H7 (cell line): ENCODE measurements at places on chromosomes 2 and 18. TPM values are rescaled to one million over a fixed set of nuclear protein-coding genes. Genes with fewer than 3 reads are reported as not detected.

DNA sequence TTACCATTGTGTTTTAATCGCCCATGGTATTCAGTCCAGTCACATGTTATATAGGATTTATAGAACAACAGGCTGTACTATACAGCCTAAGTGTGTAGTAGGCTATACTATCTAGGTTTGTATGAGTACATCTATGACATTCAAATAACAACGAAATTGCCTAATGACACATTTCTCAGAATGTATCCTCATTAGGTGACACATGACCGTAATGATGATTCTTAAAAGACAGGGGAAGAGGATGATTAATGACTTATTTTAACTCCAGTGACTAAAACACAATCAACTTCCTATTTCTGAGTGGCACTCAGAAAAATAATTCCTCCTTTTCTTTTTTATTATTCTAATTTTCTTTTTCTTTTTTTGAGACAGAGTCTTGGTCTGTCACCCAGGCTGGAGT, 63.0 kb upstream of the ACSL3 start:
- no peak for DNase-seq

Gene KCNS3
- total RNA-seq, result 26.2 and 31.2 TPM in 2 replicates

DNA sequence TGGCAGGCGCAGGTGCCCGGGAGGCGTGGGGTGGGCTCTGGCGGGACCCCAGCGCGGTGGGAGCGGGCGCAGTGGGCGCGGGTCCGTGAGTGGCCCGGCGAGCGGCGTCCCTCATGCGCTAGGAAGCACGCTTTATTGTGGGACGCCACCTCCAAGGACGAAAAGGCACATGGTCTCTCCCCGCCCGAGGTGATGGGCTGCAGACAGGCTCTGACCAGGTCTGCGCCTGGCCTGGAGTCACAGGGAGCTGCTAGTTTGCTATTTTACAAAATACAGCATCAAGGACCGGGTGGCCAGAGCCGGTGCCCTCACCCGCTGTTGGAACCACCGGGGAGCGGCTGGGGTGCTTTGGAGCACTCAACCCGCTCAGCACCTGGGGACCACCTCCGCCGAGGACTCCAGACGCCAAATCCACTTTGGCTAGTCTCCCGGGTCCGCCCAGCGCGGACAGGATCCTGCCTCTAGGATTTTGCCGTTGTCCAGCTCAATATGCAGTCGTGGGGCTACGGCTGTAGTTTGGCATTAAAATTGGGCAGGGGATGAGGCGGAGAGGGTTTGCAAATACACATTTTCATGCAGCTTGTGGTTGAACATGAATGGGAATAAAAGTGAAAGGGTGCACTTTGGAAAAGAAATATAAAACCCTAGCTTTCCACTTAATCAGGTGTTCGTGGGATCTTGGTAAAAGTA, 65.4 kb downstream of the LRRFIP1 start:
- DNase-seq, result peak; percentile 75

GRCh38 chr2:217063238-217063755, 203.4 kb upstream of the TNP1 start:
- DNase-seq, result no peak

DNA sequence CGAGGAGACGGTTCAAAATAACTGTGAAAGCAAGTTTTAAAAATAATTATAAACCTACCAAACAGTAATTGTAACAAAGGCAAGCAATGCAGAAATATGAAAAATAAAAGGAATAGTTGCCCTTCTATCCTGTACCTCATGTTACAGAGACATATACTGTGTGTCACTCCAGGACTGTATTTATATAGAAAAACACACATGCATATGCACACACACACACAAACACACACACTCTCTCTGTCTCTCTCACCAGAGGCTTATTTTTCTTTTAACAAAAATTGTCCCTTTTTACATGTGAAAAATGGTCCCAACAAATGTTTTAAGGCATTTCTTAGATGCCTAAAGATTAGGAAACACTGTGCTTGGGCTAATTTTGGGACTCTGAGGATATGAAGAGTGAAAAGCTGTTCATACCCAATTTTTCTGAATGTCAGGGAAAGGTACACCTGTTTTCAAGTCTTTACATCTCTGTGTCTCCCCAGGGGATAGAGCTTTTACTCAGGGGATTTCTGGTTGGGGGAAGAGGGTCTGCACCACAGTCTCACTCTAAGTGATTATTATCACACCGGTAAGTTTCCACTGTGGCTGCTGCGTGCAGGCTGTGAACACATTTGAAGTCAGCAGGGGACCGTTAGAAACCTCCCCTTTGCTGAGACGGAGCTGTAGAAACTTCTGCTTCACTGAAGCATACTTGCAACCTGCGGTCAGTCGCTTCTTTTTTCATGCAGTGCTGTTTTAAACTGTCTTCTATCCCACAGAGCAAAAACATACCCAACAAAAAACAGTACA, 51.4 kb upstream of the SPAG16 start:
- DNase-seq, result no peak

Gene HIBCH
- total RNA-seq, result 13.0 and 14.3 TPM in 2 replicates

GRCh38 chr2:167678158-167678557, 569.2 kb downstream of the STK39 start:
- DNase-seq, result no peak

GRCh38 chr2:63817382-63817781, 24.3 kb upstream of the UGP2 start:
- no peak for DNase-seq

DNA sequence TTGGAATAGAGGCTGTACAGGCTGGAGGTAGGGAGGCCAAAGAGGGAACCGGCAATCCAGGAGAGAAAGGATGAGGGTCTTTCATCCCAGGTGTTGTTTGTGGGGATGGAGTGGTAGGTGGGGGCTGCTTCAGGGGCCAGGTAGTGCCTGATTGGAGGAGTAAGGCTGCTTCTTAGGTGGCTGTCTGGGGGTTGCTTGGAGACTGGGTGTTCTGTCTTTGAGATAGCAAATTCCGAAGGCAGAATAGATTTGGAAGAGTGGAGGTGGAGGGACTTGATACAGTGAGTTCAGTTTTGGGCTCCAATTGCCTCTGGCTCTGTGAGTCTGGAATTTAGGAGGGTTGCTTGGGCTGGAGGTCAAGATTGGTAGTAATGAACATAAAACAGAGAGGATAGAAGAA, 5.9 kb downstream of the ZNF532 start:
- DNase-seq, result no peak

GRCh38 chr2:168220965-168221819, 26.2 kb downstream of the STK39 start:
- no peak for DNase-seq

DNA sequence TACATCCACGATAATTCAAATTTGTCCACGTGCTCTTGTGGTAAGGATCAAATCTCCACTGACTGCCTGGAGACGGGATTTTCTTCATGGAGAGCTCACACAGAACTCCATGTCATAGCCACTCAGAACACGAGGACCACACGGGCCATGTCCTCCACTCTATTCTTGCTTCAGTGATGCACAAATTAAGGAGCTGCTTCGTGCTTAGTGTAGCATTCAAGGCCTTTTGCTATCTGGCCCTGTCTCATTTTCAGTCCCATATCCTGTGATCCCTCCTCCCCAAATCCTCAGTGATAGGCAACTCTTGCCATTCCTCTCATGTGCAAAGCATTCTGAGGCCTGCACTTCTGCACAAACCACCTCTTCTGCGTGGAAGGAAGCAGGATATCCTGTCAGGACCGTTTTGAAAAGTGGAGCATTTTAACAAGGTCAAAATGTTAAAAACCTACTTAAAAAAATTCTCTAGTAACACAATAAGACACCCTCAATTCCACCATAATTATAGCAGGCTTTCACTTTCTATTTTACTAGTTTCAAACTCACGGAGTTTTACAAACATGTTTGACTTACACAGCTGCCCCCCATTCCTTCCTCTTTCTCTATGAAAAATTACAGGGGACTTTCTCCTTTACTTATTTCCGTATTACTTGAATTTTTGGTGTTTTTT, 35.2 kb downstream of the ST3GAL5 start:
- DNase-seq, result no peak

Gene SRD5A2
- total RNA-seq, result 0.04 TPM in 1 of 2 replicates, not detected in the other

DNA sequence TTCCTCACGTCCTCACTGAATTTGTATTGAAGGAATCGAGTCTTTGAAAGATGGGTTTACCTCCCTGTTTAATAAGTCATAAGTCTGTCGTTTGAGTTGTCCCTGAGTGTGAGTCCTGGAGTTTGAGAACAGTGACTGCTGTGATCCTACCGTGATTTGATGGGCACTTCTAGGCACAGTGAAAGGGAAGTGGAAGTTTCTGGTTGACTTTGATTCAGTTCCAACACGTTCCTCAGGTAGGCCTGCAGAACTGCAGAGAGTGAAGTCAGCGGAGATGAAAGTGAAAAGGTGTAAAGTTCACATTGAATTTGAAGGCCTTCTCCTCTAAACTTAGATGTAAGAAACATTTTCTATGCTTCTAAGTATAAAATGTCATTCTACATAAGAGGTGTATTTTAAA, 52.9 kb upstream of the ACKR3 start:
- no peak for DNase-seq

Gene HOXD3
- total RNA-seq, result not detected in 2 replicates
